ENCODE measurements at places on chromosomes 11 and 22.

GRCh38 chr11:45394294-45395085 is 108.3 kb upstream of the SYT13 start:
- DNase-seq = no peak

DNA sequence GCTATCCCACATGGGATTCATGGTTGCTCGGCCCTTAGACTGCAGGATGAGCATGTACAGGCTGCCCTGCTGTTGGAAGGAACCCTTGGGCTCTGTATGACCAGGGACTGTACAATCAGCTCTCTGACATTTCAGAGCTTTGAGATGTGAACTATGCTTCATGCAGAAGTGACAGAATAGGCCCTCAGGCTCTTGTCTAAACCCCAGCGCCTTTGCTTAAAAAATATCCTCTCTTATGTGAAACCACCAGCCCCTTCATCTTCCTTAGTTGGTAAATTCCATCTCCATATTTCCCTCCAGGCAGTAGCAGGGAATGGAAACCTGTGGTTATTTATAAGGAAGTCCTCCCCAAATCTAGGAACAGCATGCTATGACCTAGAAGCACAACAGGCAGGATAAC is 78.9 kb upstream of the PLET1 start:
- no peak for DNase-seq

GRCh38 chr22:47713941-47714340 is 951.5 kb downstream of the TBC1D22A start:
- DNase-seq = no peak

DNA sequence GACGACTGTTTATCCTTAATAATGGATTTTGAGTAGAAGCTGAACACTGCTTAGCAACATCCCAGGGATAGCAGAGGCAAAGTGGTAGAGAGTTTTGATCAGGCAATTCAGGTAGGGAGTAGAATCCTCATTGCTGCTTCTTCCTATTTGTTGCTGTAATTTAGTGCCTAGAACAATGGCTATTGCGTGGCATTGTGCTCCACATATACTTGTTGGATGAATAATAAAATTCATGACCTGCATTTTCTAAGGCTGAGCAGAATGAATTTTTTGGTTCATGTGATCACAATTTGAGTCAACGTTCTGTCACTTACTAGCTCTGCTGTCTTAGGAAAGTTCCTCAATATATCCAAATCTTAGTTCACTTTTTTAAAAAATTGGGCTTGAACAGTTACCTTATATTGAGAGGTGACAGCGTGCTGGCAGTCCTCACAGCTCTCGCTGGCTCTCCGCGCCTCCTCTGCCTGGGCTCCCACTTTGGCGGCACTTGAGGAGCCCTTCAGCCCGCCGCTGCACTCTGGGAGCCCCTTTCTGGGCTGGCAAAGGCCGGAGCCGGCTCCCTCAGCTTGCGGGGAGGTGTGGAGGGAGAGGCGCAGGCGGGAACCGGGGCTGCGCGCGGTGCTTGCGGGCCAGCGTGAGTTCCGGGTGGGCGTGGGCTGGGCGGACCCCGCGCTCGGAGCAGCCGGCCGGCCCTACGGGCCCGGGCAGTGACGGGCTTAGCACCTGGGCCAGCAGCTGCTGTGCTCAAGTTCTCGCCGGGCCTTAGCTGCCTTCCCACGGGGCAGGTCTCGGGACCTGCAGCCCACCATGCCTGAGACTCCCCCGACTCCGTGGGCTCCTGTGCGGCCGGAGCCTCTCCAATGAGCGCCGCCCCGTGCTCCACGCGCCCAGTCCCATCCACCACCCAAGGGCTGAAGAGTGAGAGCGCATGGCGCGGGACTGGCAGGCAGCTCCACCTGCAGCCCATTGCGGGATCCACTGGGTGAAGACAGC is 350.6 kb downstream of the ETS1 start:
- DNase-seq = no peak

GRCh38 chr11:75524665-75525432 is 892 bp downstream of the GDPD5 start:
- DNase-seq = no peak
